Cortex of kidney (tissue), 1 donor: ENCODE measurements at places on chromosomes 5 and 9.

- DNase-seq: no peak
These were observed 71.6 kb downstream of the GCNT1 start for GRCh38 chr9:76530458-76531110.

GRCh38 chr5:174421408-174421805, 303.0 kb upstream of the MSX2 start:
- DNase-seq: no peak

DNA sequence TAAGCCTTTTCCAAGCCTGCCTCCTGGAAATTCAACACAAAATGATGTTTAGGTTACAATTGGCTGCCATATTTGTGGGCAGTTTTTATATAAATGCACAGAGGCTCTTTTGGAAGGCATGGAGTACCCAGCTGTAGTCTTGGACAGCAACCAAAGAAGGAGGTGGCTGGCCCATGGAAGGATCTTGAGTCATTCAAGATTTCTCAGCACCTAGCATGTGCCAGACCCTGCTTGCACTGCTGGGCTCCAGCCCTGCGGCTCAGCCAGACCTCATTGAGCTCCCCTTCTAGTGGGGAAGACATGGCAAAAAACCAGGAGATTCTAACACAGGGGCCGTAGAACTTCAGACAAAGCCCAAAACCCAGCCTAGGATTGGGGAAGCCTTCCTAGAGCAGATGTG, 22.1 kb downstream of the JADE2 start:
- DNase-seq: no peak

DNA sequence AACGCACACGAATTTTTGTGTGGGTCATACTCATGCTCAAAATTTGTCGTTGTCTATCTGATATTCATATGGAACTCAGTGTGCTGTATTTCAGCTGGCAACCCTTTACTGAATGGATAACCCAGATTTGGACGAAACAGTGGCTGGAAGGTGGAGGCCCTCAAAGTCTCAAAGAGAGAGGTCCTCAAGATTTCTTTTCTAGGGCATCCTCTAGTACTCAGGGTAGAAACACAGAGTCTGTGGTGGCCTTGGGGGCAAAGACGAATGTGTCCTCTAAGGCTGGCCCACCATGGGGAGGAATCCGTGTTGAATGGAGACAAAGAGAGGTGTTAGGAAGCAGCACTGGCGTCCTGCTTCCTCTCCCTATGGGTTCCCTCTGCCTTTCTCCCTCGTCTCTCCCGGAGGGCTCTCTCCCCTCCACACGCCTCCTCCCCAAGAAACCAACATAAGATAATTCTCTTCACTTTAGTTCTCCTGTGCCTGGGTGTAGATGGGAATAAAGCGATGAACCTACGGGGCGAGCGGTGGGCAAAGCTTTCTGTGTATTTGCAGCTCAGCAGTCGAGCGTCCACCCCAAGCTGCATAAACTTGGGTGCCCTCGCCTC, 333.7 kb downstream of the CWC27 start:
- DNase-seq: no peak

- no peak for DNase-seq
These were observed 294.7 kb upstream of the DMRT1 start for GRCh38 chr9:546797-547223.

- no peak for DNase-seq
These were observed 103.7 kb downstream of the ATPSCKMT start for GRCh38 chr5:10145923-10146401.

- no peak for DNase-seq
These were observed 217.4 kb downstream of the DMRT2 start for GRCh38 chr9:1267581-1267980.

GRCh38 chr9:16138561-16139491, 586.0 kb downstream of the CCDC171 start:
- no peak for DNase-seq

GRCh38 chr9:129352146-129352865, 174.2 kb upstream of the IER5L start:
- no peak for DNase-seq

DNA sequence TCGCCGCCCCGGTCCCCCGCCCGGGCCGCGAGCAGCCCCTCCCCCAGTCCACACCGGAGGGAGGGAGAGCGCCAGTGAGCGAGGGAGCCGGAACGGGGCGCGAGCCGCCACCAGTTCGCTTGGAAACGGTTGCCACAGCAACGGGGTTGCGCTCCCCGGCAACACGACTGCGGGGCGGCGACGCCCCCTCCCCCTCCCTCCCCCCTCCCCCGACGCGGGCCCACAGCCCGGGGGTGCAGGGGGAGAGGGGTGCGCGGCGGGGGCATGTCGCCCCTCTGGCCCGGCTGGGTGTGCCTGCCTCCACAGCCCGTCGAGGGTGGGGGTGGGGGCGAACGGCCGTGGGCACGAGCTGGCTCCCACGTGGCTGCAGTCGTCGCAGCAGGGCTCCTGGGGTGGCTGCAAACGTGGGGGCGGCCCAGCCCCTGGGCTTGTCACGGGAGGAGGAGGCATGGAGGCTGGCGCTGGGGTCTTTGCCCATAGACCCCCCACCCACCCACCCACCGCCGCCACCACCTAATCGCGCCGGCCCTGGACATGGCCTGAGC, 524 bp downstream of the PRR7 start:
- DNase-seq: no peak

DNA sequence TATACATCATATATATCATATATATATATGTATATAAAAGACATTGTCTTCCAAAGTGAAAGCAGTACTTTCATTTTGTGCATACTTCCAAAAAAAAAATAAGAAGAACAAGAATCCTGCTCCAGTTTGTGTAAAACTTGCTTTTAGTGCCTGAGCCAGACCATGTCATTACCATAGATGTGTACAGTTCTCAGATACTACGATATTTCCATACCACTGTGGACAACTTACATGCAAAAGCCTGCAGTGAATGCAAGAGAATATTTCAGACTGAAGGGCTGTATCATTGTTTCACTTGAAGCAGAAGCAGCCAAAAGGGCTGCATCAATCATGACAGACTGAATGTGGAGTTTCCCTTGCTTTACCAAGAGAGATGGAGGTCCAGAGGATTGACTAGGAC, 72.6 kb upstream of the CYLC2 start:
- DNase-seq: no peak

DNA sequence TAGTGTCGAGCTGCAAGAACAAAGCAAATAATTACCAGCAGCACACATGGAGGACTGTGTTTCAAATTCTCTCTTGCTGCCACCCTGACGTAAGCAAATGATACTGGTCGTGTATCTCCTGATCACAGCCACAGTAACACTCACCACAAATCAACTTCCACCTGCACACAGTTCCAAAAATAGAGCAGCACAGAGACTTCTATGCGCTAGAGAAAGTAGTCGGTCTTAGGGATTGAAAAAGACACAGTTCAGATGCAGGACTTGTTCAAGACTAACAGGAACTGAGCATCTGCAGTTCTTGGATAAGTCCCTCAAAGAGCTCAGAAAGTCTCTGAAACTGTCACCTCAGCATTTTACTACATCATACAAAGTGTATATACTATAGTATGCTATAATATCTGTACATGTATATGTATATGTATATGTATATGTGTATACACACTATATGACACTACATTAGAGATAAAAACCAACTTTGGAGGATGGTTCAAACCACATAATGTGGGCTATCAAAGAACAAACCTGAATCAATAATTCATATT, 279.0 kb downstream of the GLIS3 start:
- no peak for DNase-seq

DNA sequence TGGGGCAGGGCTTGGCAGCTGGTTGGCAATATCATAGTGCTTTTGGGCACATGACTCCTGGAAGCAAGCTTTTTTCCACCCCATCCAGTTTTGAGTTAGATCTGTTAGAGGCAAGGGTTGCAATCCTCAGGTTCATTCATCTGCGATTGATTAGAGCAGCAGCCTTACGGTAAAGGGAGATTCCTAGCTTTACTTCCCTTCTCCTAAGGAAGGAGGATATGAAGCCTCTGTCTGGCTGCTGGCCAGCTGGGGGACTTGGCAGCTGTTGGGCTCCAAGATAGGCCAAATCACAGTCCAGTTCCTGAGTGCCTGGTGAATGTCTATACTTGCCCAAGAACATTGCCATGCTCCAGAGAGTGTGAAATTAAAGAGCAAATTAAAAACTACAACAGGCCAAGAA, 113.4 kb upstream of the CCNH start:
- no peak for DNase-seq
